ENCODE measurements at places on chromosomes 3 and 15.

GRCh38 chr15:40510201-40510600 lies 39.4 kb downstream of the CHST14 start:
- no peak for DNase-seq

DNA sequence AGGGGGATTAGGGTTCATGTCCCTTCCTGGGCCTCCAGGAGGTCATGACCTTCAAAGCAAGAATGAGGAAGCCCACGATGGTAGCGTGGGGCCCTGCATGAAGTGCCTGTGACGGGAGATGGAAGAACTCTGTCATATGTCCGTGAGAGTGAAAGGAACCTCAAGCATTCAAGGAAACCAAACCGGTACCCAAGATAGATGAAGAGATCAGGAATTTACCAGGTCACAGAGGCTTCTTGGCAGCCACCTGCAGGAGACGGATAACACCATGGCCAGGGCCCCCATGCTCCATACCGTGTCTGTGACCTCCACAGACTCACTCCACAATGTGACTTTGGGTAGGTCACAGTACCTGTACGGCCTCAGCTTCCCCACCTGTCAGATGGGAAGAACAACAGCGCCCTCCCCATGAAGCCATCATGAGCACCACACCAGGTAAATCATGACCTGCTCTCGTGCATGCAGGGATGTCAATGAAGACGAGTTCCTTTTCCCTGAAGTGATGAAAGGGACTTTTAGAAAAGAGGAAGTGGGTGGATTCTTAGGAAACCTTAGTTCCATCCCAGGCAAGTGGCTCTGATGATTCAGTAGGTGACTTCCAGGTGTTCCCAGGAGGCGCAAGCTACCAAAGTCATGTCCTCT lies 23.3 kb upstream of the CYP11A1 start:
- no peak for DNase-seq

DNA sequence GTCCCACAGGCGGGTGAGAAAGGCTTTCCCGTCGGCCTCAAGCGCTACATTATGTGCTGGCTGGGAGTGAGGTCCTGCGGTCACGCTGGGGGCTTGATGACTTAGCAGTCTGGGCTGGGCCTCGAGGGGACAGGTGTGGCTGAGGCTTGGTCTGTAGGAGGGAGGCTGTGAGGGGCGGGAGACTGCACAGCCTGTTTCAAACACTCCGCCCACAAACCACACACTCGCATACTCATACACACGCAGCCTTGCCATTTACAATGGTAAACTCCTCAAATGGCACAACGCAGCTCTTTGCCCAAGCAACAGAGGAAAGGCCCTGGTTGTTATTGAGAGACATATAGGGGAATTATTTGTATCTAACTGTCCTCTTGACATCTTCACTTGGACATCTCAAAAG lies 32.4 kb upstream of the RASGRF1 start:
- DNase-seq, result no peak

DNA sequence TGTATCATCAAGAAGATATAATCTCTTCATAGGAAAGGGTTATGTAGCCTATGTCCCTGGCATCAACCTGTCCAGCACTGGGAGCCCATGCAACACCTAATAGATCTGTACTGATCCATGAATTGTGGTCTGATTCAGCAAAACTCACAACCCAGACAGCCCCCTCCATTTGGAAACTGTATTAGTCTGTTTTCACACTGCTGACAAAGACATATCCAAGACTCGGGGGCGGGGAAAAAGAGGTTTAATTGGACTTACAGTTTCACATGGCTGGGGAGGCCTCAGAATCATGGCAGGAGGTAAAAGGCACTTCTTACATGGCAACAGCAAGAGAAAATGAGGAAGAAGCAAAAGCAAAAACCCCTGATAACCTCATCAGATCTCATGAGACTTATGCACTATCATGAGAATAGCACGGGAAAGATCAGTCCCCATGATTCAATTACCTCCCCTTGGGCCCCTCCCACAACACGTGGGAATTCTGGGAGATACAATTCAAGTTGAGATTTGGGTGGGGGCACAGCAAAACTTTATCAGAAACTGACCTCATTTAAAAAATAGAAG lies 83.3 kb downstream of the TRIM42 start:
- no peak for DNase-seq

DNA sequence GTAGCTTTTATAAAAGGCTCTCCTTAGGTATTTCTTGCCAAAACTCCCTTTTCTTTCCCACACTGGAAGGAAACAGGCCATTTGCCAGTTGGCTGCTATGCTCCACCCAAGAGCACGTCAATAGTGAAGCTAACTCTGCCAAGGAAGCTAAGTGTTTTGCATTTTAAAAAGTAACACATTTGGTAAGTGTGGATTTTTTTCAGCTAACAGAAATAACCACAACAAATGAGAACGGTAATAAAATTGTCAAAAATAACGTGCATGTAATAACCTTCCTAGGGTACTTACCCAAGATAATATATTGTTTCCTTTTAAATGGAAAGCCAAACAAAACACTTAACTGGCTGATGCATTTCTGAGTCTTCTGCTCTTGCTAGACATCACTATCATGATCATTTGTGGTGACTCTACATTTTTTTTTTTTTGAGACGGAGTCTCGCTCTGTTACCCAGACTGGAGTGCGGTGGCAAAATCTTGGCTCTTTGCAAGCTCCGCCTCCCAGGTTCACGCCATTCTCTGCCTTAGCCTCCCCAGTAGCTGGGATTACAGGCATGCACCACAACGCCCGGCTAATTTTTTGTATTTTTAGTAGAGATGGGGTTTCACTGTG lies 4.6 kb downstream of the DPP8 start:
- DNase-seq, result no peak

GRCh38 chr3:99969136-99969535 lies 145.2 kb downstream of the FILIP1L start:
- DNase-seq, result no peak

GRCh38 chr3:9342696-9343095 lies 20.2 kb upstream of the THUMPD3 start:
- DNase-seq, result no peak

GRCh38 chr15:49075881-49076280 lies 29.6 kb upstream of the SECISBP2L start:
- no peak for DNase-seq

DNA sequence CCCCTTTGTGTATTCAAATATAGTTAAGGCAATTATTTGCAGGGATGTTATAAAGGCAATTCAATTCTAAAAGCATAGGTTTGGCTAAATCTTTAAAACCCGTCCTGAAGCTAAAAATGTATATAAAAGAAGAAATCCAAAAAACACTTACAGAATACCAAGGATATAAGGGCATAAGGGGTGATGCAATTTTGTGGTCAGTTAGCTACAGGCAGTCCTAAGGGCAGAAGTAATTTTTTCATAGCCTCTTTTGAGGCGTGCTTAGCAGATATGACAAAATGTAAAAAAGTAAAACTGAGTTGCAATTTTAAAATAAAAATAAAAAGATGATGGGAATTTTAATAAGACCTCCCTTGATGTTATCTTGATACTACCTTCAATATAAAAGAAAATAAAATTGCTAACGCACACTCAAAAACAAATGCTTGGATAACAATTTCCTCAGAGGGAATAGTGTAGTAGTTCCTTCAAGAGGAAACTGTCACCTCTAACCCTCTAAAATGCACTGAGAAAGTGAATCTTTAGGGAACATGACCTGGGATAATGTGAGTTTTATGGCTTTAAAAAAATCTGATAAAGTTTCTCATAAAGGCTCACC lies 104.2 kb downstream of the MYH15 start:
- no peak for DNase-seq

DNA sequence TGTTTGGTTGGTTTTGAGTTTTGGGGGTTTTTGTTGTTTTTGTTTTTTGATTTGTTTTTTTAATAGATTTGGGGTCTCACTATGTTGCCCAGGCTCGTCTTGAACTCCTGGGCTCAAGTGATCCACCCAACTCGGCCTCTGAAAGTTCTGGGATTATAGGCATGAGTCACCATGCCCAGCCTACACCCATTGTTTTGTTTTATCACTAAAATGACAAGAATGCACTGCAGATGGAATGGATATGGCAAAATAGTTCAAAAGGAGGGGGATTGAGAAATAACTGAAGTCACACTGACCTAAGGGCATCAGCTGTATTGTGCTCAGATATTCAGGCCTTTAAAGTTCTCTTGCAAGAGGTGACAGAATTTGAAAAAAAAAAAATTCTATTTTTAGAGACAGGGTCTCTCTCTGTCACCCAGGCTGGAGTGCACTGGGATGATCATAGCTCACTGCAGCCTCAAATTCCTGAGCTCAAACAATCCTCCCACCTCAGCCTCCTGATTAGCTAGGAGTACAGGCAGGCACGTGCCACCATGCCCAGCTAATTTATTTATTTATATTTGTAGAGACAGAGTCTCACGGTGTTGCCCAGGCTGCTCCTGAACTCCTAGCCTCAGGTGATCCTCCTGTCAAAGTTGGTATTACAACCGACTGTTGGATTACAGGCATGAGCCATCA lies 4.4 kb upstream of the RASA2 start:
- DNase-seq, result no peak

- no peak for DNase-seq
Observed at GRCh38 chr15:52308446-52309153, 13.0 kb upstream of the MYO5C start.

GRCh38 chr3:25542492-25543039 lies 114.5 kb downstream of the RARB start:
- DNase-seq, result no peak

DNA sequence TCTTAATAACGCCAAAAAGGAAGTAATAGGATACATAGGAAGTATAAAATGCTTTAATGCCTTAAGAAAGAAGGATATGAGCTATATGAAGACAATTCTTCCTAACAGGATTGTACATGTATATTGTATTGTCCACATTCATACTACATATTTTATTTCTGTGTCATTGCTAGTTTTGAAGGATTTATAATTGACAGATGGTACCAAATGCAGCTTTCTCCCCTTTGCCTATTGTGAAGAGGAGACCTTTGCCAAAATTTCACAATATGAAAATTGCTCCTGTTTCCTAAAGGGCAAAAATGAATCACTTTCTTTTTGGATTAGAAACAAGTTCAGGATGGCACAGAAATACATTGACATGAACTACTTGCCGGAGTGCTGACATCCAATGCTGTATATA lies 34.8 kb upstream of the EOMES start:
- no peak for DNase-seq

DNA sequence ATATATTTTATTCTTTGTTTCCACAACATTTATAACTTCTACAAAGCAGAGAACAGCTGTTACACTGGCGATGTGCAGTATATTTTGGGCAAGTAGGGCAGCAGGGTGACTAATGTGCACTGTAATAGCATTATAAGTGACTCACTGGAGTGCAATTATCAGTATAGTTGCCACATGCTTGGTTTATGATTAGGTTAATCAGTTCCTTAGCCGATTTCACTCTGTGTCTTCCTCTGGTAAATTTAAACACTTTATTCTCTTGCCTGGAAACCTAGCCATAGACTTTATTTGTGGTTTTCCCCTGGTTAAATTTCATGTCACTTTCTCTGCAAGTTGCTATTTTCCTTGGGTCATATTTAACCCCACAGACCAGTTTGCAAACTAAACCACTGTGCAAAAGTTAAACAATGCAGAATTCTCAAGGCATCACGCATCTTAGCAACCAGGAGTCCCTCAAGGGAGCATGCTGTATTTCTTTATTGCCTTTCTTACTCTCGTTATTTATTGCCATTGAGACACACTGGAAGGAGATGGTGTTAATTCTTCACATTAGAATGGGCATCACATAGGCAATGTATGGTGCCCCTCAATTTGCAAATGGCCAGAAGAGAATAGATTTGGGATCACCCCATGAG lies 690.2 kb upstream of the DPPA4 start:
- DNase-seq, result no peak

DNA sequence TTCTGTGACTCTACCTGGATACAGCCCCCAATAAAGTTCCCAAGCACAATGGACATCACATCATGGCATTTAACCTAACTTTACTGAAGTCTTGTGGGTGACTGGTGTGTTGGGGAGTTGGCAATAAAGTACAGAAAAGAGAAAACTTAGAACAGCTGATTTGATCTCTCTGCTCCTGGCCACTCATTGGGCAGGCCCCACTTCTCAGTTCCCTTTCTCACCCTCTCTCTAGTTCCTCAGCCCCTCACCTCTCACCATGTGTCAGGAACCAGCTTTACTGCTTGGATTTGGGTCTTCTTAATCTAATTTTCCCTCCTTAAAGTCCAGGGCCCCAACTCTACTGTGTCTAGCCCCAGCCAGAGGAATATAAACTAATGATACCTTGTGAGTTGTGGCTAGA lies 713 bp upstream of the MUC13 start:
- DNase-seq, result no peak

- no peak for DNase-seq
Observed at GRCh38 chr3:36837089-36837488, 72.7 kb upstream of the DCLK3 start.

GRCh38 chr15:84400017-84400740 lies 164.6 kb downstream of the GOLGA6L4 start:
- no peak for DNase-seq

DNA sequence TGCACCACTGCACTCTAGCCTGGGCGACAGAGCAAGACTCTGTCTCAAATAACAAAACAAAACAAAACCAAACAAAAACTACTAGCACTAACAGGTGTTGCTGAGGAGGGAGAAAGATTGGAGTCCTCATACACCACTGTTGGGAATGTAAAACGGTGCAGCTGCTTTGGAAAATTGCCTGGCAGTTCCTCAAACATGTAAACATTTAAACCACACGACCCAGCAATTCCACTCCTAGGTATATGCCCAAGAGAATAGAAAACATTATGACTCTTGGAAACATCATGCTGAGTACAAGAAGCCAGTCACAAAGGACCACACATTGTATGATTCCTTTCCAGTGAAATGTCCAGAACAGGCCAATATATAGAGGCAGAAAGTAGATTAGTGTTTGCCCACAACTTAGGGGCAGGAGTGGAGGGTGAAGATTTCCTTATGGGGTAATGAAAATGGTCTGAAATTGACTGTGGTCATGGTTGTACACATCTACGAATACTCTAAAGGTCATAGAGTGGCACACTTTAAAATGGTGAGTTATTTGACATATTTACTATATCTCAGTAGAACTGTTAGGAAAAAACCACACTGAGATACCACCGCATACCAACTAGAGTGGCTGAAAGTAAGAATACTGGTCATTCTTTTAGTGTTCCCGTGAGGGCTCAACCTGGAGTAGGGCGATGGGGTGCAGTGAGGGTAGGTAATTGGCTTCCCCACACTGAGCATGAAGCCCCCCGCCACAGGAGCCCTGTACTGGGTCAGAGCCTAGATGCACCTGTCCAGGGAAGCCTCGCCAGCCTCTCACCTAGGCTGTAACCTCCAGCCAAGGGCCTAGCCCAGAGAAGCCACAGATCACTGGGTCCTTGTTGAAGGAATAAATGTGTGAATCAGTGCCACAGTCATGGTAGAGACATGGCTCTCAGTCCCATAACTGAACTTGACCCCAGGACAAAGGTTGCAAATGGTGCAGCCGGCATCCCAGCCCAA lies 131.1 kb downstream of the NUP210 start:
- DNase-seq, result no peak

GRCh38 chr3:59286791-59287531 lies 237.1 kb upstream of the CFAP20DC start:
- no peak for DNase-seq

GRCh38 chr15:35256551-35256950 lies 171.5 kb upstream of the NANOGP8 start:
- DNase-seq, result no peak

All from stimulated activated CD8-positive, alpha-beta memory T cell treated with anti-CD3 and anti-CD28 coated beads, Interleukin-7, amount 100 ng/mL, for 1 hour (primary cell).